ENCODE measurements at places on chromosomes 5 and 9.

DNA sequence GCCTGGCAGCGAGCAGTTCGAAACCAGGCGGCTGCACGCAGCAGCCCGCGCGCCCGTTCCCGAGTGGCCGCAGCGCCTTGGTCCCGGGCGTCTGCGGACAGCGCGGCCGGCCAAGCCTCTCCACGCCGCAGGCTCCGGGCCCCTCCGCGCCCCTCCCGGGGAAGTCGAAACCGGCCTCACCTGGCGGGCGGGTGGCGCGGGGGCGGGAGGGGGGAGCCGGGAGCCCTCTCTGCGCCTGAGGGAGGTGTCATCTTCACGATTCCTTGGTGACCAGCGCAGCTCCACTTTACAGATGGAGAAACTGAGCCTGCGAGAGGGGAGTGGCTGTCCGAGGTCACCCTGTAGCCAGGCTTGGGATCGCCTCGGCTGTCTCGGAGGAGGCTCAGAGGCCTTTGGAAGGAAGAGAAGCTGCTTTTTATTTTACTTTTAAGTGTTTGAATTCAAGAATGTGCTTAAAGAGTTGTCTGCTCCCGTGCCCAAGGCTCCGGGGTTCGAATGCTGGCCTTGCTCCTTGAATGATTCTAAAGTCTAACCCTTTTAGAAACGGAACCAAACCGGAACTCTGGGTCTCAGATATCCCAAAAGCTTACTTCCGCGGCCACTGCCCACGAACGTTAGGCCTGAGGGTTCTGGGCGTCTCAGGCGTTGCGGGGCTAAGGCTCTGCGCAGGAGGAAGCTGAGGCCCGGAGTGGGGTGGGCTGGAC, 662 bp downstream of the SUSD3 start:
- no peak for DNase-seq

DNA sequence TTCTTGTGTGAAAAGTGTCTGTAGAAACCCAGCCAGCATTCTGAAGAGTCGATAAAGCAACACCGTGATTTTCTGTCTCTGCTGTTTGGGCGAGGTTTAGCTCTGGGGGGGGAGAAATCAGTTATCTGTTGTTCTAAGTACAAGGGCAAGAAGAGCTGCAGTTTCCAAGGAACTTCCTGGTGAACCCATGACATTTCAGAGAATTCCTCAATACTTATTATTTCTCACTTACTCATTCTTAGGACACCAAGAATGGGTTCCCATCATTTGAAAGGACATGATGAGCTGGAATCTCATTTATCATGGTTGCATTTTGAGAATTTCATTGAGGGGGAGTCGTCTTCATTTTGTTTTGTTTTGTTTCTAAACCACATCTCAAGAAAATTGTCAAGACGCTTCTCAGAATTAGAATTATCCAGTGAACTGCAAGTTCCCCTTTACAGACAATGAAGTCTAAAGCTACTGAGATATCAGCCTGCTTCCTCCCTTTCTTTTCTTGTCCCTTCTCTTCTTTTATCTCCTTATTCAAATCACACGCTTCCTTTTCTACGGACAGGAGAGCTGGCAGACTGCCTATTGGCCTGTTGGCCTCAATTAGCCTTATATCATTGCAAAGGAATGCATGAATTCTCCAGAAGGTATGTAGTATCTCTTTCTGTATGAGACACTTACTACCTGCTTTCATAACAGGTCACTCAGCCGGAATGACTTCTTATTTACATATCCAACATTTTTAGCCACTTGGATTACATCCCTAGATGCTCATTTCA, 53.7 kb downstream of the ZNF462 start:
- peak; percentile 62 for DNase-seq

DNA sequence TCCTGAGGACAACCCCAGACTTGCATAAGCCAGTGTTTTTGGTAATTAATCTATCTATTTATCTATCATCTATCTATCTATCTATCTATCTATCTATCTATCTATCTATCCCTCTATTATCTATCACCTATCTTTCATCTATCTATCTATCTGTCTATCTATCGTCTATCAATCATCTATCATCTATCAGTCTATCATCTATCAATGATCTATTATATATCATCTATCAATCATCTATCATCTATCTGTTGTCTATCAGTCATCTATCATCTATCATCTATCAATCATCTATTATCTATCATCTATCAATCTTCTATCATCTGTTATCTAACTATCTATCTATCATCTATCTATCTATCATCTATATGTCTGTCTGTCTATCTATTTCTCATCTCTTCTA, 85.5 kb downstream of the PTCH1 start:
- no peak for DNase-seq

DNA sequence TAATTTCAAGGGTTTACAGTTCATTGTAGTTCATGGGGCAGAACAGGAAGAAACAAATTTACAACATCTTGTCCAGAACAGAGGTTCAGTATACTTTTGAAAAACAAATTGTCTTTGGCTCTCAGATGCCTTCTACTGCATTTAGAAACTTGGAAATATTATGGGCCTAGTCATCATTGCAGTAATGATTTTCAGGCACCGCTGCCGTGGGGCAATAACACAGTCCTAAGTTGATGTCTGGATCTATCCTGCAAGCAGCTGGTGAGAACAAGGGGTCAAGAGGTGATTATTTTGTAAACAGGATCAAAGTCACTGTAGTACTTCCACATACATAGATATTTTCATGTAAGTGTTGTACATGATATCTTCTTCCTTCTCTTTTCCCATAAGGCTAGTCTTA, 82.5 kb upstream of the CAST start:
- DNase-seq, result no peak

GRCh38 chr5:150757087-150757649, 1.6 kb downstream of the DCTN4 start:
- no peak for DNase-seq

- DNase-seq, result no peak
These were observed 21.9 kb upstream of the TRIM52 start for GRCh38 chr5:181282874-181283273.

DNA sequence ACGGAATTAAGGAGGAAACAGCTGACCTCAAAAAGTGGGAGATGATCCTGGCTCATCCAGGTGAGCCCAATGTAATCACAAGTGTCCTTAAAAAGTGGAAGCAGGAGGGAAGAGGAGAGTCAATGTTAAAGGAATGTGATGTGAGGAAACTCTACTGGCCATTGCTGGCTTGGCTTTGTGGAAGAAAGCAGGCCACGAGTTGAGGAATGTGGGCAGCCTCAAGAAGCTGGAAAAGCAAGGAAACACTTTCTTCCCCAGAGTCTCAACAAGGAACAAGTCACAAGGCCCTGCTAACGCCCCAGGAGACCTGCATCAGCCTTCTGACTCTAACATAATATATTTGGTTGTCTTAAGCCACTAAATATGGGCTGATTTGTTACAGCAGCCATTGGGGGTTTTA, 252.8 kb downstream of the PSAT1 start:
- DNase-seq, result no peak

DNA sequence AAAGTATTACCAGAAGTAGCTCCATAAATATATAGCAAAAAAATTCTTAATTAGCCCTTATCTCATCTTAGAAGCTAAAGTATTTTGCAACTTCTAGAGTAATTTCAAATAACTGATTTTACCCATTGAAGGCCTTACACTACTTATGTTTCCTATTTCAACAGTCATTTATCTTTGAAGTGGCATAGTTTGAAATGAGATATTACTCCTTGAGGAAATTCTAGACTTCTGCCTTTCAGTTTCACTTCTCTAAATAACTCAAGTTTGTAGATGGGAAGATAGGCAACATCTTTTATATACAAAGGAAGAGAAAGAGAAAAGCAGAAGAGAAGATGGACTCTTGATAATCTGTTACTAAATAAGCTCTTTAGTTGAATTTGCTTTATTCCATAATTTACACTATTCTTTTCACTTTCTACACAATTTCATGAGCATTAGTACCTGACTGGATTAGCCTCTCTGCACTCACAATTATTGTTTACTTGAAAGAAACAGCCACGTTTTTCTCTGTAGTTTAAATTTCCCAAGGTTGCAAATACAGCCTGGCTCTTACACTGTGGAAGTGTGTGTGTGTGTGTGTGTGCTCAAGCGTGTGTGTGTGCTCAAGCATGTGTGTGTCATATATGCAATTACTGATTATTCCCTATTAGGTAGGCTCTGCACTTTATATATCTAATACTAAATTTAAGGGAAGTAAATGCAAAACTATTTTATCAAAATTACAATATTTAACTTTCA, 60.6 kb upstream of the EMB start:
- no peak for DNase-seq

DNA sequence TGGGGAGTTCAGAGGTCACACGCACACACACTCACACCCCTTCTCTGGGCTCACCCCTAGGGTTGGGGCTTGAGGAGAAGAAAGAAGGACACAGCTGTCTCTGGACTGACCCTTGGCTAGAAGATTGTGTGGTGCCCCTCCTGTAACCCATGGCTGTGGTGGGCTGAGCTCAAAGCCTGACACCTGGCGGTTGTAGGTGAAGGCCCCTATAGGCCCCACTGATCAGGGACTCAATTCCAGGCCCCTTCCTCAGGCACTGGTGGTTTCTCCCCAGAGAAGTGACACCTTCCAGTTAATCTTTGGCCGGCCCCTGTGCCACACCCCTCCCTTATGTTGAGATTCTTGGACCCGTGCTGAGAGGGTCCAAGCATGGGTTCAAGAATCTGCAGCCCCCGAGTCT, 35.2 kb upstream of the CRB2 start:
- no peak for DNase-seq

- no peak for DNase-seq
These were observed 260.4 kb upstream of the ADRA1B start for GRCh38 chr5:159655757-159656409.

DNA sequence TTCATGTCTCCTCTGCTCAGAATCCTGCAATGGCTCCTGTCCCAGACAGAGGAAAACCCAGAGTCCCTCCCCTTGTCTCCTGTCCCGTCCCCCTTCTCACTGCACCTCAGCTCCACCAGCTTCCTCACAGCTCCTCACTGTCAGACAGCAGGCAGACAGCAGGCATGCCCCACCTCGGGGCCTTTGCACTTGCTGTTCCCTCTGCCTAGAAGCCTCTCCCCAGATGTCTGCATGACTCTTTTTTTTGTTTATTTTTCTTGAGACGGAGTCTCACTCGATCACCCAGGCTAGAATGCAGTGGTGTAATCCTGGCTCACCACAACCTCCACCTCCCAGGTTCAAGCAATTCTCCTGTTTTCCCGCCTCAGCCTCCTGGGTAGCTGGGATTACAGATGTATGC, 8.8 kb upstream of the SLC6A7 start:
- no peak for DNase-seq

- no peak for DNase-seq
These were observed 22.1 kb upstream of the FAM13B start for GRCh38 chr5:138054847-138055558.

DNA sequence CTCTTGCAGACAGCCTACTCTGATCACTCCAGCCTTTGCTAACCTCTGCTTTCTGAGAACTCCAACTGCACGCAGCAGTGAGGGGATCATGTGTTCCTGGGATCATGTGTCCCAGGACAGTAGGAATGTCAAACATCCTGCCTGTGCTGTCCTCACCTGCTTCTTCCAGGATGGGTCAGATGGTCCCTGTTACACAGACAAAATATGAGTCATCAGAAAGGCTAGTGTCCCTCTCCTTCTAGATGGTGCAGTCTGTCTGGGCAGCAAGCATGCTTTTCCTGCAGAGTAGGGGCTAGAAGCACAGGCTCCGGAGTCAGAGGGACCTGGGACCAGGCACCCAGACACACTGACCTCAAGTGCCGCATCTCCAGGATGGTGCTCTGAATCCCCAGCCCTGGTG, 20.1 kb upstream of the SLC25A48 start:
- DNase-seq, result no peak

GRCh38 chr5:88694023-88694679, 188.8 kb downstream of the MEF2C start:
- DNase-seq, result no peak

GRCh38 chr9:124626276-124626675, 119.1 kb upstream of the NR5A1 start:
- no peak for DNase-seq

DNA sequence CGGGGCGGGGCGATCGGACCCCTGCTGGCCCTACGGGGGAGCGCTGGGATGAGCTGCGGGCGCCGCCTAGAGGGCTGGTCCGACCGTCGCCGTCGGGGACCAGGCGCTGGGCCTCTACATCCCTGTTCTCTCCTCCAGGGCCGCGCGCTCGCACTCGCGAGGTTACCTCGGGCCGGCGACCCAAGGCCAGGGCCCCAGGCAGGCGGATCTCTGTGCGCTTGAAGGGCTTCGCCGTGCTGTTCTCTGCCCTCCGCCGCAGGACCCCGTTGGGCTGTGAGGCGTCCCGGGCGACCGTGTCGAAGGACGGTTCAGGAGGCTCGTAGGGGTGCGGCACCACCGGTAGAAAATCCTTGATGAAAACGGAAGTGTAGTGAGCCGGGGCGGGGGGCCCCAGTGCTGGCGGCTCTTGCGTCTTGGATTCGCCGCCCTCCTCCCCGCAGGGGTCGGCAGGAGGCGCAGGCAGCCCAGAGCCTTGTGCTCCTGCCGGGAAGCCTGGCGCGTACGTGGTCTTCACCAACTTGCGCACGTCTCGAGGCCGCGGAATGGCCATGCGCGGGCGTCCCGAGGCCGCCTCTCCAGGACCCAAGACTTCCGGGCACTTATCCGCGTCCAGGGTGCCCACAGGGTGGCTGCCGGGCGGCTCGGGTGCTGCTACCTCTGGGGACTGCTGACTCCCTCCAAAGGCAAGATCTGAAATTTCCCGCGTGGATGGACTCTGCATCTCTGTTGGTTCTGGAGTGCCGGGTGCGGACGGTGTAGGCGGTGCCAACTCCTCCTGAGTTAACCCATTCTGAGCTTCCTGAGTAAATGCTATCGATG, 2.0 kb downstream of the PROB1 start:
- no peak for DNase-seq

GRCh38 chr5:98301547-98301946, 471.9 kb upstream of the RGMB start:
- DNase-seq, result no peak

GRCh38 chr9:15231788-15232635, 75.0 kb downstream of the TTC39B start:
- DNase-seq, result no peak

DNA sequence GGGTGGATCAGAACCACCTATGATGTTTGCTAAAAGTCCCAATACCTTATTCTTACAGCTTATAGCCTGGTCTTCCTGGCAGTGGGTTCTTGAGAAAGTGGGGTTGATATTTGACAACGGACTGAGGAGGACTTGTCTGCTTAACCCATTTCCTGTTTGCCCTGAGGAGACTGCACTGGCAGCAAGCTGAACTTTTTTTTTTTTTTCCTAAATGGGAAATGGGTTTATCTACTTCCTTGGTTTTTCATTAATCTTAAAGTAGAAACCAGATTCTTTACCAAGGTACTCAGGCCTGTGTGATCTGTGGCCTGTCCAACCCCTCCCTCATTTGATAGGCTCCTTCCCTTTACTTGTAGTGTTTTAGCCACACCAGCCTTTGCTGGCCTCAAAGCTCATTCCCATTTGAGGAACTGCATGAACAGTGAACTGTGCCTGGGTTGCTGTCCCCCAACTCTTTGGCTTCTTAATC, 47.1 kb downstream of the C9orf57 start:
- DNase-seq, result no peak

DNA sequence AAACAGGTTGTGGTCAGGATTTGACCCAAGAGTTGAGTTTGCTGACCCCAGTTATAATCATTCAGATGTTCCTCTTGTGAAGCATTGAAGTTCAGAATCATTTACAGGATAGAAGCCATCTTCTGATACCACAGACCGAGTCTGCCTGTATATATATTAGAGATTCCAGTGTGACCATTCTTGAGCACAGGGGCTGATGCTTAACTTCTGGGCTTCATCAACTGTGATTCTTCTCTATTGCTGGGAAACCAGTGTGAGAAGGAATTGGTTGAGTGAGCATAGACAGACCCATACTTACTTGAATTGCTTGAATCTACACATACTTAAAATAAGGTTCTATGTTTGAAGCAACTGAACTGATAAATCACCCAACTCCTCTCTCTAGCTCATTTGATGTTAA, 27.9 kb upstream of the PCAT7 start:
- DNase-seq, result no peak

Measured in BJ (cell line).